ENCODE measurements at places on chromosomes 11 and 22.

GRCh38 chr11:70073871-70074371 is 4.2 kb upstream of the ANO1 start:
- peak; percentile 81 for DNase-seq

GRCh38 chr11:110438017-110438416 is 8.3 kb downstream of the FDX1 start:
- DNase-seq: no peak

- no peak for DNase-seq
Measured at GRCh38 chr22:29780748-29781676, 13.8 kb downstream of the UQCR10 start.

- no peak for DNase-seq
Measured at GRCh38 chr11:47711816-47712215, 3.4 kb downstream of the AGBL2 start.

DNA sequence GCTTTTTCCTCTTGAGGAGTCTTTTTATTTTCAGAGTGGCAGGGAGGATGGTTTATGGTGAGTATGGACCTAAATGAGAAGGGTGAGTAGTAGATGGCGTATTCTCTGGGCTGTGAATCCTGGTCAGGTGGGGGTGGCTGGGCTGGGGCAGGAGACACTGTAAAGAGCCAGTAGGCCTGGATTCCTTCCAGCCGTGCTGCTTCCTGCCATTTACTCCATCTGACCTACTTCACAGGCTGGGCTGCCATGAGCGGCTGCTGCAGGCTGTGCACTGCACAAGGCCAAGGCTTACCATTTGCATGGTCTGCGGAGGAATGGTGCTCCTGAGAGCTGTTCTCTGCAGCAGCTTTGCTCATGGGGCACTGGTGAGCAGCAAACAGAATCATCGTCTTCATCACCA is 297.6 kb downstream of the KIRREL3 start:
- DNase-seq: no peak

Data from endothelial cell of umbilical vein (primary cell).